Chondrocyte (in vitro differentiated cells): ENCODE measurements at places on chromosomes 5 and 9. TPM values are rescaled to one million over a fixed set of nuclear protein-coding genes. Genes with fewer than 3 reads are reported as not detected.

GRCh38 chr5:91061946-91062562, 321.1 kb downstream of the ARRDC3 start:
- no peaks in the 10 kb centered on the region for H3K36me3 ChIP-seq
- H3K27ac ChIP-seq, result no peak overlapping the region
- H3K4me3 ChIP-seq, result no peak overlapping the region
- DNase-seq, result no peak

DNA sequence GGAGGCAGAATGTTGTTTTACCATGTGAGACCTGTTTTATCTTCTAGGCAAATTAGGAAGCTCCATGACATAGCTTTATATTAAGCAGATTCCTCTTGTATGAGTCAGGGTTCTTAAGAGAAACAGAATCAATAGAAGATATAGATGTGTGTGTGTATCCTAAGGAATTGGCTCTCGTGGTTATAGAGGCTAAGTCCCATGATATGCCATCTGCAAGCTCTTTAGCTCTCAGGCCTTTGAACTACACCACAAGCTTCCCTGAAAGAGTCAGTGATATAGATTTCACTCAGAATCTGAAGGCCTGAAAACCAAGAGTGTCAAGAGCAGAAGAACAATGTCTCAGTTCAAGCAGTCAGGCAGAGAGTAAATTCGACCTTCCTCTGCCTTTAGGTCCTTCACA, 365.8 kb upstream of the ZNF608 start:
- no peak overlapping the region for H3K27ac ChIP-seq
- peaks cover 1% of the 10 kb centered on the region for H3K36me3 ChIP-seq
- H3K4me3 ChIP-seq, result no peak overlapping the region
- H3K4me1 ChIP-seq, result peaks cover 7% of the 10 kb centered on the region

DNA sequence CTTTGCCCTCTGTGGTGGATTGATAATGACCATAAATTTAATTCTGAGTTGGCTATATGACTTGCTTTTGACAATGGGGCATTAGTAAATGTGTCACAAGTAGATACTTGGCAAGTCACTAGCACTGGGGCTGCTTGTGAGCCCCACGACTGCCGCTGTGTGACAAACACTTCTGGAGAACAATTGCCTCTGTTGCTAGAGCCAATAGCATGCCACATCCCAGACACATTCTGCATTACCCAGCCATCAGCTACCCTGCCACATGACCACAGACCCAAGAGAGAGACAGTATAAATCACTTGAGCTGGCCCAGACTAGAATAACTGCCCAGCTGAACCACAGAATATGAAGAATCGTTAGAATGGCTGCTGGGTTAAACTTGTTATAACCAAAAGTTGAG, 753.2 kb upstream of the DMAC1 start:
- peaks cover 1% of the 10 kb centered on the region for H3K36me3 ChIP-seq
- H3K4me3 ChIP-seq, result no peak overlapping the region
- H3K27ac ChIP-seq, result no peak overlapping the region

- H3K36me3 ChIP-seq, result no peaks in the 10 kb centered on the region
- peak overlapping the region; percentile 76 for H3K27ac ChIP-seq
- no peaks in the 10 kb centered on the region for H3K27me3 ChIP-seq
- H3K4me3 ChIP-seq, result no peak overlapping the region
- DNase-seq, result no peak
Measured at GRCh38 chr9:129608561-129609481, 12.1 kb downstream of the C9orf50 start.

- peaks cover 68% of the 10 kb centered on the region for H3K4me1 ChIP-seq
- no peaks in the 10 kb centered on the region for H3K27me3 ChIP-seq
- DNase-seq, result no peak
- peaks cover 20% of the 10 kb centered on the region for H3K36me3 ChIP-seq
Measured at GRCh38 chr5:43073597-43074546, 33.8 kb upstream of the ANXA2R start.

GRCh38 chr9:84969084-84969483, 299.6 kb downstream of the NTRK2 start:
- H3K36me3 ChIP-seq, result no peaks in the 10 kb centered on the region
- no peak overlapping the region for H3K4me3 ChIP-seq
- peak overlapping the region; percentile 52 for H3K27ac ChIP-seq
- peaks cover 22% of the 10 kb centered on the region for H3K4me1 ChIP-seq
- DNase-seq, result no peak
- H3K27me3 ChIP-seq, result peaks cover 2% of the 10 kb centered on the region

DNA sequence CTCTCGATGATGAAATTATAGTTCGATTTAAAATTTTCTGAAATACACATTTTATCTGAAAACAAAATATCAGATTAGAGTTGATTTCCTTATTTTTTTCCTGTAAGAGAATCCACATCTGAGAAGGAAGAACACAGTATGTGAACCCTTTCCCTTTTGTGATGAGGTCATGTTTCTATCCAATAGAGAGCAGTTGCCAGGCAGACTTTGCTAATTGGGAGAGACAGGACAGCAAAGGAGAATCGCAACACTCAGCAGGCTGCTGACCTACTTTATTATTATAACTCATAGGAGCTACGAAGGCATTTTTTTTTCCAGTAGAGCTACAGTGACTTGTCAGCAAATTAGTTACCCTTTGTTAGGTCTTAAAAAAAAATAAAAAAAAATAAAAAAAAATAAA, 242.1 kb downstream of the HCN1 start:
- DNase-seq, result no peak
- H3K4me3 ChIP-seq, result no peak overlapping the region
- H3K4me1 ChIP-seq, result no peaks in the 10 kb centered on the region
- H3K27ac ChIP-seq, result no peak overlapping the region

- DNase-seq, result no peak
- no peak overlapping the region for H3K27ac ChIP-seq
- H3K4me1 ChIP-seq, result peaks cover 44% of the 10 kb centered on the region
- no peaks in the 10 kb centered on the region for H3K36me3 ChIP-seq
Measured at GRCh38 chr5:171914726-171915338, 91.6 kb downstream of the FBXW11 start.

The PCDHB6 gene
- total RNA-seq, result 1.2 to 3.1 TPM (median 1.2 TPM) in 3 replicates

The IL13 gene
- total RNA-seq, result not detected in 3 replicates

The OBP2B gene
- total RNA-seq, result not detected in 3 replicates

The TTC23L gene
- total RNA-seq, result 1.0 TPM in 1 of 3 replicates, not detected in the others

The NUTM2G gene
- total RNA-seq, result 0.10 to 0.15 TPM in 2 of 3 replicates, not detected in the other

The CERCAM gene
- total RNA-seq, result 217 to 282 TPM (median 280 TPM) in 3 replicates
